Iris pigment epithelial cell (primary cell): ENCODE measurements at places on chromosomes 5 and 9.

- peak; percentile 49 for DNase-seq
These were observed 796 bp downstream of the LNPEP start for GRCh38 chr5:96936431-96937320.

DNA sequence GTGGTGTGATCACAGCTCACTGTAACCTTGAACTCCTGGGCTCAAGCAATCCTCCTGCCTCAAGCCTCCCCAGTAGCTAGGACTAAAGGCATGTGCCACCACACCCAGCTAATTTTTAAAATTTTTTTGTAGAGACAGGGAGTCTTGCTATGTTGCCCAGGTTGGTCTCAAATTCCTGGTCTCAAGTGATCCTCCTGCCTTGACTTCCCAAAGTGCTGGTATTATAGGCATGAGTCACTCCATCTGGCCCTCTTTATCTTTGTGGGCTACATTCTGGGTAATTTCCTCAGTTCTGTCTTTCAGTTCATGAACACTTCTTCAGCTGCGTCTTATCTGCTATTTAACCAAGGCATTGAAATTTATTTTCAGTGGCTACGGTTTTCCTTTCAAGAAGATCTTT is 196.6 kb upstream of the IER5L start:
- no peak for DNase-seq

DNA sequence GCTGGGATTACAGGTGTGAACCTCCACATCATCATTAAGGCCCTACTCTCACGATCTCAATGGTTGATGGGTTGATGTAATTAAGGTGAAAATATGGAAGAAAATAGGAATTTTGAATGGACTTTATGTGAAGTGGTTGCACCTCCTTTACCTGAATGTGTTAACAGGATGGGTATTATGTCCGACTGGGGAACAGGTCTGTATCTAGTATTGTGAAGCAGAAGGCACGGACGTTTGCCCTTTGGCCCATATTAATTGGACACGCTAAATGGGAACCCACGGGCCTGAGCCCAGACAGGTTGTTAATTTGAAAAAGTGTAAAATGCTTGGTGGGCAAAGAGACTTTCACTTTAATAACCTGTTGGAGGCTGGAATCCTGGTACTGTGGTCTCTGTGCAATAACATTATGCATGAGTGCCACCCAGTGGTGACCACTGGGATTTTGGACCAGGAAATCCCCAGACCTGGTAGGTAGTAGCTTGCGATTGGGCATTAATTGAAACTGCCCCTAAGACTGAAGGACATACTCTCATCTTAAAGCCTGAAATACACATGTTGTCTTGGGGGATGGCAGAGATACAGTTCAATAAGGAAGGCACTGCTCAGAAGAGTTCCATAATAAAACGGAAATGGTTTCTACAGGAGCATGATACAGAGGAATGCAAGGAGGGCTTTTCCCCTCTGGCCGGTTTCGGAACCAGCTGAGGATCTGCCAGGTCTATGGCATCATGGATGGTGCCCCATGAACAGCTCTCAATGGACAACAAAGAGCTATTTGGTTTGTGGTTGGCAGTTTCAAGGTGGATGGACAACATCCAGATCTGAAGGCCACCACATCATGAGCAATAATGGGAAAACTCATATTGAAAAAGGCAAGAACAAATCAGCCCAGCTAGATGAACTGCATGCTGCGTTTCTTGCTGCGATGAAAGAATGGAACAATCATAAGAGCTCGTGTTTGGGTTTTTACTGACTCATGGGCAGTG is 26.2 kb upstream of the BICD2 start:
- DNase-seq, result peak; percentile 71

- DNase-seq, result no peak
These were observed 41.9 kb upstream of the IPPK start for GRCh38 chr9:92711844-92712243.

DNA sequence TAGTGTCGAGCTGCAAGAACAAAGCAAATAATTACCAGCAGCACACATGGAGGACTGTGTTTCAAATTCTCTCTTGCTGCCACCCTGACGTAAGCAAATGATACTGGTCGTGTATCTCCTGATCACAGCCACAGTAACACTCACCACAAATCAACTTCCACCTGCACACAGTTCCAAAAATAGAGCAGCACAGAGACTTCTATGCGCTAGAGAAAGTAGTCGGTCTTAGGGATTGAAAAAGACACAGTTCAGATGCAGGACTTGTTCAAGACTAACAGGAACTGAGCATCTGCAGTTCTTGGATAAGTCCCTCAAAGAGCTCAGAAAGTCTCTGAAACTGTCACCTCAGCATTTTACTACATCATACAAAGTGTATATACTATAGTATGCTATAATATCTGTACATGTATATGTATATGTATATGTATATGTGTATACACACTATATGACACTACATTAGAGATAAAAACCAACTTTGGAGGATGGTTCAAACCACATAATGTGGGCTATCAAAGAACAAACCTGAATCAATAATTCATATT is 279.0 kb downstream of the GLIS3 start:
- no peak for DNase-seq

GRCh38 chr9:89969156-89969675 is 364.4 kb downstream of the GADD45G start:
- DNase-seq, result no peak

GRCh38 chr9:119365291-119366027 is 3.8 kb downstream of the BRINP1 start:
- peak; percentile 35 for DNase-seq

- DNase-seq, result peak; percentile 63
These were observed 17.5 kb downstream of the TMEM161B start for GRCh38 chr5:88251048-88251711.

- DNase-seq, result peak; percentile 60
These were observed 6.8 kb upstream of the PRUNE2 start for GRCh38 chr9:76912636-76913275.

GRCh38 chr9:38732885-38733284 is 13.0 kb upstream of the FAM240B start:
- DNase-seq, result no peak

DNA sequence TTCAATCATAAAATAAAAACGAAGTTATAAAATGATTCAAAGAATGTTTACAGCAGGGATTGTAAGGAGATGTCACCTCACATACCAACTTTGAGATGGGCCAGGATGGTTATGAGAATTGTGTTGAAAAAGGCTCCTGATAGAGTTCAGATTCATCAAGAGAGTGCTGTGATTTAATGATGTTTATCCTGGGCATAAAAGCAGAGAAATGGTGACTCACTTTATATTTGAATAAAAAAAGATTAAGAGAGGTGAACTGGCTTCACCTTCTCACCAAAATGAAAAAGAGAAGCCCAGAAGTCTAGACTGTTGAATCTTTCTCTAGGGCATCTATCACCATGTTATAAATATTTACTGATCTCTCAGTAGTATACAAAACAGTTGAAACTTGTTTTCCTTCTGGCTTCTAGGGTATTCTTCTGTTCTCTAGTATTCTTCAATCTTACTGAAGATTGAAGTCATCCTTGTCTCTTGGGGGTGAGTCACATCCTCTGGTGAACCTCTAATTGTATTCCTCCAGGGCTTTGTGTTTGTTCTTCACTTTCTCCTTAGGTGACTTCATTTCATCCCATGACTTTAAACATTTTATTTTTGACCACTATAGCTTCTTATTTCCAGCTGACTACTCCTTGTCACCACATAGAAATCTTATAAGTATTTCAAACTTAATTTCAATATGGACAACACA is 1237.3 kb upstream of the C9orf72 start:
- DNase-seq, result peak; percentile 11

GRCh38 chr9:94804316-94804715 is 77.8 kb downstream of the AOPEP start:
- DNase-seq, result no peak

- no peak for DNase-seq
These were observed 289.9 kb downstream of the KCTD16 start for GRCh38 chr5:144460600-144460999.

- DNase-seq, result no peak
These were observed 589.2 kb downstream of the EBF1 start for GRCh38 chr5:158510479-158510878.

GRCh38 chr9:215631-216155 is 1.0 kb downstream of the DOCK8 start:
- no peak for DNase-seq

- DNase-seq, result peak; percentile 59
These were observed 235.7 kb upstream of the HAPLN1 start for GRCh38 chr5:83956386-83956785.

DNA sequence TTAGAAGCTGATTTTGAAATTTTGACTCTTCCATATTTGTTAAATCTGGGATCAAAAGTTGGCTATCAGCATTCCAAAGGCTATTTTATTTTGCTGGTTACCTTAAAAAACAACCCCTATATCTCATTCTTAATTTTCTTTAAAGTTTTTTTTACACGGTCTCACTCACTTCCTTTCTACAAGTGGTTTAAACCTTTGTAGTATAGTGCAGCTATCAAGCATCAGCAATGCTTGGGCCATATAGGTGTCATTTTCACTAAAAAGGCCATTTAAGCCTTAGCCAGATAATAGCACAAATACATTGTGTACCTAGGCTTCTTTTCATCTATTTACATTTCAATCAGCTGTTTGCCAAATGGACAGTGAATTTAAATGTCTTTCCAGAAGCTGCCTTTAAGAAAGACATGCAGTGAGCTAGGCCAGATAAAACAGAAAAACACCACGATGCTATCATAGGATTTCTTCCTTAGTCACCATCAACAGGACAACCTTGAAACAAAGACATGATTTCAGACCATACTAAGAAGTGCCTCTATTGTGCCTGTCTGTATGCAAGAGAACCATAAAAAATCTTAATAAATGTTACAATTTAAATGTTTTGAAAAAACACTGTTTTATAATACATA is 104.2 kb downstream of the RAPGEF6 start:
- peak; percentile 33 for DNase-seq

DNA sequence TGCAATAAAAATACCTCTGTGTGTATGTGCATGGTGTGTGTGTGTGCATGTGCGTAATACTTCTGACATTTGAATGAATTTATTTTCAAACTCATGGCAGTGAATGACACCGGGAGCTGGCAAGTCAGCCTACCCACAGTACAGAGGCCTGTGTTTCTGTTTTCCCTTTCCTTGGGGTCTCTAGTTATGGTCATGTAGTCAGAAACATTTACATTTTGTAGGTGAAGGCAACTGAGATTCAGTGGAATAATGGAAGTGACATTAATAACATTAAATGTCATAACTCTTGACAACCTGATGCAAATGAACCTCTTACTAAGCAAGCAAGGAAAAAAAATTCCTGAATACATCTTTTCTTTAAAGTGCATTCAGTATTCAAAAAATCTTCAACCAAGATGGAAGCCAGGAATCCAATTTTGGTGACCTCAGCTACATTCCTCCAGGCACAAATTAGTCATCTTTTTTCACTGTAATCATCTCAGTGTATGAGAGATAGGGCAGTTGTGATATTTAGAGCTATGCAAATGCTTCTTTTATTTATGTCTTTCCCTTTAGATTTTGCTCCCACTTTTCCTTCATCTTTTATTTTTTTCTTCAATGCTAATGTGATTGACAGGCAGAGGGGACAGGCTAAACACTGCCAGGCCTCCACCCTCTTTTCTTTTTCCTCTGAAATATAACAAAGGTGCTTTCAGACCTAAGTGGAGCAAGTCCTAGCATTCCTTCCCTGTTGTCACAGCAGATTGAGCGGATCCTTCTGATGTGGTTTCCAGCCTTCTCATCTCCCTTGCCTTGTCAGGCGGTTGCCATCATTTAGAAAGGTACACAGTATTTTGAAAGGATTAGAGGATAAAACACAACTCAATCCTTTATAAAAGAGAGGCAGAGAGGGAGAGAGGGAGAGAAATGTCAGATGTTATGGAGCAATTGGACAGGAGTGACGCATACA is 569.8 kb upstream of the ADAMTS16 start:
- peak; percentile 47 for DNase-seq

GRCh38 chr9:37406603-37407401 is 15.7 kb upstream of the GRHPR start:
- DNase-seq, result no peak

DNA sequence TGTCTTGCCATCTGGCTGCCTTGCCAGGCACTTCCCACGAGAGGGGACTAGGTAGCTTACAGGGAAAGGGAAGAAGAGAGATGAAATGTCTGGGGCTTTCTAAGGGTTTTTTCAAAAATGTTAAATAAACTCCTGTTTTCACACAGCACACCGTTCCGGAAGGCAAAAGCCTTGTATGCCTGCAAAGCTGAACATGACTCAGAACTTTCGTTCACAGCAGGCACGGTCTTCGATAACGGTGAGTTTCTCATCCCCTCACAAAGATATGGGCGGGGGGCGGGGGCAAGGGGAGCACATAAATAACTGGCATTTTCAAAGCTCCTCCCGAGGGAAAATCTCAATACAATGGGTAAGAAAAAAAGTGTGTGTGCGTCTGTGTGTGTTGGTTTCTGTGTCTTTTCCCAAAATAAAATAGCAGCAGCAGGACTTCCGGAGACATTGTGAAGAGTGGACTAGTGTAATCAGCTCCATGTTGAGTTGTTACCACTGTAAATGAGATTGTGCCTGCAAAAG is 189.6 kb downstream of the NR3C1 start:
- peak; percentile 45 for DNase-seq

GRCh38 chr5:22431840-22432239 is 421.3 kb downstream of the CDH12 start:
- peak; percentile 1 for DNase-seq

DNA sequence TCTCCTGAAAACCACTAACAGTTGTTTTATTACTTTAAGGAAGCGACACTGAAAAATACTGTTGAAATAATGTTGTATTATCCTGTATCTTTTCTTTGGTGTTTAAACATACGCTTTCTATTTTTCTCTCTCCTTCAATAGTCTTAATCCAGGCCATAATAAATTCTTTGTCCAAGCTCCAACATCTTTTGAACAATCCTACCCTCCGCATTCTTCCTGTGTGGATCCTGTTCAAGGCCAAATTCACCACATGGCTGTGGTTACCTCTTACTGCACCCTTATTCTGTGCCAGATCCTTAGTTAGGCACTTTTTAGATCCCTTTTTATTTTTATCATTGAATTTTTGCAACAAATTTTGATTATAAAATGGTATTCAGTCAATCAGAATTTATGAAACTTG is 1691.5 kb downstream of the MAT2B start:
- no peak for DNase-seq

- no peak for DNase-seq
These were observed 58.2 kb downstream of the GTF3C4 start for GRCh38 chr9:132728497-132728896.

DNA sequence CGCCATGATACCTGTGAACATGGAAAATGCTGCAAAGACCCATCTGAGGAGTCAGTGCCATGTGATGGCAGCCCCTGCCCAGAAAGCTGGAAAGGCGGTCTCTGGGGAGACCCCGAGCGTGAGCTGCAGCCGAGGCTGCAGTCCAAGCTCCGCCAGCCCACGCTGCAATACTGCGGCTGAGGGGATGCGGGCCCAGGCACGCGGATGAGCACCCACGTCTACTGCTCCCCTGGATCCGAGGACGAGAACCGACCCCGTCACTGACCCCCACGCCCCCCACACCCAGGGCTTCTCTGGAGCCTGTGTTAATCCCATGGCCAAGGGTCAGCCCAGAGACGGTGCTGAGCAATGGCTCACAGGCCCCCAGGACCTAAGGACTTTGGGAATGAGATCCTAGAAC is 32.4 kb downstream of the SLC12A7 start:
- no peak for DNase-seq
